ENCODE measurements at places on chromosomes 7 and 10. TPM values are rescaled to one million over a fixed set of nuclear protein-coding genes. Genes with fewer than 3 reads are reported as not detected.

The AKR1C2 gene
- total RNA-seq, result 222 TPM

The RPEL1 gene
- total RNA-seq, result 0.13 TPM

The MMD2 gene
- not detected for total RNA-seq

The LRRD1 gene
- 0.13 TPM for total RNA-seq

The ASZ1 gene
- total RNA-seq, result not detected

The AGAP6 gene
- total RNA-seq, result 3.5 TPM

The TRIM50 gene
- not detected for total RNA-seq

The ARMC3 gene
- total RNA-seq, result under 0.01 TPM

The CLDN15 gene
- total RNA-seq, result 2.1 TPM

The PLEKHS1 gene
- not detected for total RNA-seq

The PON1 gene
- total RNA-seq, result not detected

The C10orf67 gene
- 0.26 TPM for total RNA-seq

The HOXA11 gene
- not detected for total RNA-seq

The XRCC2 gene
- total RNA-seq, result 0.26 TPM

The ASIC3 gene
- under 0.01 TPM for total RNA-seq

The CYP2C19 gene
- 0.26 TPM for total RNA-seq

The FAM24A gene
- not detected for total RNA-seq

The JAKMIP3 gene
- total RNA-seq, result under 0.01 TPM

The ENKUR gene
- 0.26 TPM for total RNA-seq

The SPOCK2 gene
- total RNA-seq, result 0.26 TPM

The CPA2 gene
- not detected for total RNA-seq

The ZNRF2 gene
- 18.4 TPM for total RNA-seq
